GM04503 (cell line): ENCODE measurements at places on chromosomes 16 and 17.

- DNase-seq = no peak
Measured at GRCh38 chr17:49390548-49391324, 23.9 kb downstream of the PHB1 start.

DNA sequence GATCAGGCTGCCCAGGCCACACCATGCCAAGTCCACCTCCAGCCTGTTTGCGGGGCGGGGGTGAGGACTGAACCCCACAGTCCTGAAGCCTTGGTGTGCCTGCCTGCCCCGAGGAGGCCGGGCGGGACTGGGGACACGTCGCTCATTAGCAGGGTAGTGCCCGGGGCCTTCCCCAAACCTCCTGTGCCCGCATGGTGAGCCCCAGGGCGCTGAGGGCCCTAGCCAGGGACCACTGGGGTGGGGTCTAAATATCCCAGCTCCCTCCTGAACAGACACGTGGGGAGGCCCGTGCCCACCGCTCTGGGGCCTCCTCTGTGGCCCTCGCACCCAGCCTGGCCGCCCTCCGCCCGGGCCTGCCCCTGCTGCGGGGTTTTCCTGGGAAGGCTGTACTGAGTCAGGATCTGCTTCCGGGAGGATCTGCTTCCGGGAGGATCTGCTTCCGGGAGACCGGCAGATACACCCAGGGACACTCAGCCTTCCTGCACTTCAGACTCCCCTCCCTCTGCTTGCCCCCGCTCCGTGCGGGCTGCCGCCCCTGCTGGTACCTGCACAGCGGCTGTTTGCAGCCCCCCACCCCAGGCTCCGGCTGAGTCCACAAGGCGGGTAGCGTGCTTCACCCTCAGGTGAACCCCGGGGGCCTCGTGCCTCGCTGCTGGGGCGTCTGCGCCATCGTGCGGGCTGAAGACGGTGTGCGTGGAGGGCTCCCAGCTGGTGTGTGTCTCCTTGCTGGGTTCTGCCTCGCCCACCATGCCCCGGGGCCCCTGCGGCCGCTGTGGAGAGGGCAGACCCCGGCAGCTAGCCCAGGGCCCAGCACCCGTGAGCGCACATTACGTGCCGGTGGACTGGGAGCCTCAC is 23.6 kb upstream of the CACNA1H start:
- DNase-seq = no peak

- DNase-seq = peak; percentile 38
Measured at GRCh38 chr16:72355561-72355960, 183.6 kb upstream of the PMFBP1 start.

DNA sequence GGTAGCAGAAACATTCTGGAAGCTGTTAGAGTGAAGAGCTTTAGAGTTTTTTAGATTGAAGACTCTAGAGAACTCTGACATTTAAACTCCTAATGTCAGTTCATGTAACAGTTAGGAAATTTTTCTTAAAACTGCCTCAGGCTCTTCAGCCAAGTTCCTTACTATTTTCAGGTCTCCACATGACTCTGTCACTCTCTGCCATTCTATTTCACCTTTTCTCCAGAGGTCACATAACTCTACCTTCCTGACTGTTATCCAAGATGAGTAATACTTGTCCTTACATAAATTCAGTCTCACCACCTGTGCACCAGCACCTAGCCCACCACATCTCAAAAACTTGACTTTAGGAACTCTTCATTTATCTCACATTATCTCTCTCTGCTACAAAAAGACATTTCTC is 347.1 kb upstream of the CA10 start:
- no peak for DNase-seq
